CD8-positive, alpha-beta memory T cell (primary cell): ENCODE measurements at places on chromosomes 7 and 10.

DNA sequence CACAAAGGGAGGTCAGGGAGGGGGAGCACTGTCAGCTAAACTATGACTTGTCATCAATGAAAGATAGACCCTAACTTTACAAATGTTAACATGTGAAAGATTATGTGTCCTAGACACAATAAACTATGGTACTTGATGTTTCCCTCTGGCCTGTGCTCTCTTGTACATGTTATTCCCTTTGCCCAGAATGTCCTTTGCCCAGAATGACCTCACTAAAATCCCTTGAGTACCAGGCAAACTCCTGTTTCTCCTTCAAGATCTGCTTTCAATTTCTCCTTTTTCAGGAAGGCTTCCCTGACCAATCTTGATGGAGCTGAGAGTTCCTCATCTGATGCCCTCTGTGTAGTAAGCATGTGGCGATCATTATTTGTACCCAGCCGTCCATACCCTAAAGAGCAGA, 143.1 kb downstream of the ZNF365 start:
- DNase-seq, result no peak

DNA sequence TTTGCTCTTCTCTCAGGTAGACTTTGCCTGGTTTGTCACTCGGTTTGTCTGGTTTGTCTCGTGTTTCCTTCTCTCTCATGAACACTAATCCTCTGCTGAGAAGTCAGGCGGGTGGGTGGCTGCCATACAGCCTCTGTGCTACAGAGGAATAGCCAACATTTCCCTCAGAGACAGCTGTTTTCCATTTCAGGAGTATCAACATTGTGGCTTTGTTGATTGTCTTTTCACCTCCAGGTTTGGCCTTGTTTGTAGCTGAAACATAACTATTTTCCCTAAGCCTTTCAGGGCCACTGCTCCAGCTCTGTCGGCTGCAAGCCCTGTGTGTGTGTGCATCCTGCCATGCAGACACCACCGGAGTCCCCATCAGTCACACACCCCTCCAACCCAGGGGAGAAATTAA, 122.8 kb downstream of the BAMBI start:
- DNase-seq, result no peak

DNA sequence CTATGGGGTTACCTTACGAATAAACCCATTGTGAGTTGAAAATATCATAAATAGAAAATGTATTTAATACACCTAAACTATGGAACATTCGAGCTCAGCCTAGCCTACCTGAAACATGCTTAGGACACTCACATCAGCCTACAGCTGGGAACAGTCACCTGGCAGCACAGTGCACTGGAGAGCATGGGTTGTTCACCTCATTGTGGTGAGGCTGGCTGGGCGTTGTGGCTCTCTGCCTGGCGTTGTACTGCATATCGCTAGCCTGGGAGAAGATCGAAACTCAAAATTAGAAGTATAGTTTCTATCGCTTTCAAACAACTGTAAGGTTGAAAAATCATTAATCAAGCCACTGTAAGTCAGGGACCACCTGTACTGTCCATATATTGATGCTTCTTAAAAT, 17.3 kb upstream of the HBP1 start:
- DNase-seq, result no peak

DNA sequence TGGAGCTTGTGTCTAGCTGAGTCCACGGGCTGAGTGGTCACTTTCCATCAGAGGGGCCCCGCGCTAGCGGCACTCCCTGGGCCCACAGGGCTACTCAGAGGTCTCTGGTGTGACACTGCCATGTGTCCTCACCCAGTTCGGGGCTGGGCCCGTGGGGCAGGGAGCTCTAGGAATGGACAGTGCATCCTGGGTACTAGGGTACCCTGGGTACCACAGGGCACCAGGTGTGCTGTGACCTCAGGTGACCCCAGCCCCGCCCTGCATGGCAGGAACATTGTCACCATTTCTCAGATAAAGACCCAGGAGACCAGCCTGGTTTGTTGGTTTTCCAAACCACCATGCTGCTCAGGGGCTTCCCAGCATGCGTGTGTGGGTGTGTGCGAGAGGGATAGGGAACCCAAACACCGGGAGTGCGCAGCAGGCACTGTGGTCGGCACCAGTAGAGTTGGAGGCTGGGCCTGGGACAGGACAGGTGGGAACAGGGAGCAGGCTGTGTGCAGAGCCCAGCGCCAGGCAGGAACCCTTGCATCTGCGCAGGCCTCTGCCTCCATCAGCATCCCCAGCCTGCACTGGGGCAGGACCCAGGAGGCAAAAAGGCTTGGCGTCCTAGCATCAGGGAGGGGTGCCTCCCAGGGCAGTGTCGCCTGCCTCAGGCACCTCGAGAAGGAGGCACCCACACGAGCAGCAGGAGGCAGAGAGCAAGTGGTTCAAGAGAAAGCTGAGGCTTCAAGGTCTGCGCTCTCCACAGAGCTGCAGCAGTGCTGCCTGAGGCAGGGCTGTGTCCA, 19.4 kb upstream of the CSGALNACT2 start:
- no peak for DNase-seq

DNA sequence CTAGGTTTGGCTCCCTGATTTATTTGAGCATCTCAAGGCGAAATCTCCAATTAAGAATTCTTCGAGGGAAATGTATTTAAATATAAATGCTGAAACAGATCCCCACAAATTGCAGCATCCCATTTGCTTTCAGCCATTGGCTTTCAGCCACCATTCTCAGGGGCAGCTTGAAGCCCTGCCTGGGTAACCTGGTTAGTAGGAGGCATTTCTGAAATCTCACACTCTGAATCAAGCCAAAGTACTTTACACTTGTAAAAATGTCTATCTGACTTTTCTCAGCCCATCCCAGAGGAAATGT, 49.1 kb downstream of the GCC1 start:
- DNase-seq, result no peak
